ENCODE measurements at places on chromosomes 16 and 17.

- no peak for DNase-seq
These were observed 111.2 kb upstream of the NLRP1 start for GRCh38 chr17:5695480-5695879.

- no peak for DNase-seq
These were observed 2.5 kb downstream of the RANBP10 start for GRCh38 chr16:67803894-67804293.

DNA sequence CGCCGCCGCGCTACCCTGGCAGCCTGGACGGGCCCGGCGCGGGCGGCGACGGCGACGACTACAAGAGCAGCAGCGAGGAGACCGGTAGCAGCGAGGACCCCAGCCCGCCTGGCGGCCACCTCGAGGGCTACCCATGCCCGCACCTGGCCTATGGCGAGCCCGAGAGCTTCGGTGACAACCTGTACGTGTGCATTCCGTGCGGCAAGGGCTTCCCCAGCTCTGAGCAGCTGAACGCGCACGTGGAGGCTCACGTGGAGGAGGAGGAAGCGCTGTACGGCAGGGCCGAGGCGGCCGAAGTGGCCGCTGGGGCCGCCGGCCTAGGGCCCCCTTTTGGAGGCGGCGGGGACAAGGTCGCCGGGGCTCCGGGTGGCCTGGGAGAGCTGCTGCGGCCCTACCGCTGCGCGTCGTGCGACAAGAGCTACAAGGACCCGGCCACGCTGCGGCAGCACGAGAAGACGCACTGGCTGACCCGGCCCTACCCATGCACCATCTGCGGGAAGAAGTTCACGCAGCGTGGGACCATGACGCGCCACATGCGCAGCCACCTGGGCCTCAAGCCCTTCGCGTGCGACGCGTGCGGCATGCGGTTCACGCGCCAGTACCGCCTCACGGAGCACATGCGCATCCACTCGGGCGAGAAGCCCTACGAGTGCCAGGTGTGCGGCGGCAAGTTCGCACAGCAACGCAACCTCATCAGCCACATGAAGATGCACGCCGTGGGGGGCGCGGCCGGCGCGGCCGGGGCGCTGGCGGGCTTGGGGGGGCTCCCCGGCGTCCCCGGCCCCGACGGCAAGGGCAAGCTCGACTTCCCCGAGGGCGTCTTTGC, 3.1 kb downstream of the HIC1 start:
- DNase-seq = no peak

GRCh38 chr16:69321080-69321479, 9.3 kb downstream of the PDF start:
- no peak for DNase-seq

DNA sequence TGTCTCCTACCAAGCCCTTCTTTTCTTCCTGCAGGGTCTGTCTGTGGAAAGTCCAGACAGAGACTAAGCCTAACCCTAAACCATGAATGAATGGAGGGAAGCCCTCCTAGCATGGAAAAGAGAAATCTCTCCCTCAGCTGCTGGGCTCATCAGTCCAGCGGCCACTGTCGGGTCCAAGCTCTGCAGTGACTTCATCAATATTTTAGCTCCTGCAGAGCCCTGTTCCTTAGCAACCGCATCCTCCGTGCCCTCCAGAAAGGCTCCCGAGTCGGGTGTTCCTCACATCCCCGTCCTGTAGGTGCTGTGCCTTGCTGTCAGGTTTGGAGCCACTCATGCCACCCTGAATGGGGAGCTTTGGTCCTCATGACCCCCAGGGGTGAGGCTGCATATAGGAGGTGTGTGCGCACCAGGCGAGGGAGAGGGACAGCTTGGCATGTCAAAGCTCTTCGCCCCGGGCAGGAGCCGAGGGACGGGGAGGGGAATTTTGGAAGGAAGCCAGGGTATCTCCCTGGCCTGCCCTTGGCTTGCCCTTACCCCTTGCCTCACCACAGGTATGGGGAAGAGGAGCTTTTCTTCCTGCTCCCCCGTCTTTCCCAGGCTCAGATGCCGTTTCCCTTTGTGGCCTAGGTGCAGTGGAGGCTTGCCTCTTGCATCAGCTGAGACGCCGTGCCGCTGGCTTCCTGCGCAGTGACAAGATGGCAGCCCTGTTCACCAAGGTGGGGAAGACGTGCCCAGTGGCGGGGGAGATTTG, 23.9 kb downstream of the SGSM2 start:
- no peak for DNase-seq

- no peak for DNase-seq
These were observed 45.8 kb upstream of the TAOK1 start for GRCh38 chr17:29344201-29344856.

DNA sequence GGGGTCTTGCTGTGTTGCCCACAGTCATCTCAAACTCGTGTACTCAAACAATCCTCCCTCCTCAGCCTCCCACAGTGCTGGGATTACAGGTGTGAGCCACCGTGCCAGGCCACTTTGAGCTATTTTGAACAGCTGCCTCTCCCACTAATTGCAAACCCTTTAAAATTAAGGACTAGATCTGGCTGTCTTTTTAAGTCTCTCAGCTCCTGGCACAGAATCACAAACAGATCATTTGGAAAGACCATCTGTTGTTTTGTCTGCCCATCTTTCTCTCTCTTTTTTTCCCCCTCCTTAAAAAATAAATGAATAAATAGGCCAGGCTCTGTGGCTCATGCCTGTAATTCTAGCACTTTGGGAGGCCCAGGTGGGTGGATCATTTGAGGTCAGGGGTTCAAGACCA, 10.9 kb upstream of the STAT3 start:
- DNase-seq = no peak

GRCh38 chr16:23502466-23502865, 7.8 kb downstream of the GGA2 start:
- DNase-seq = no peak

DNA sequence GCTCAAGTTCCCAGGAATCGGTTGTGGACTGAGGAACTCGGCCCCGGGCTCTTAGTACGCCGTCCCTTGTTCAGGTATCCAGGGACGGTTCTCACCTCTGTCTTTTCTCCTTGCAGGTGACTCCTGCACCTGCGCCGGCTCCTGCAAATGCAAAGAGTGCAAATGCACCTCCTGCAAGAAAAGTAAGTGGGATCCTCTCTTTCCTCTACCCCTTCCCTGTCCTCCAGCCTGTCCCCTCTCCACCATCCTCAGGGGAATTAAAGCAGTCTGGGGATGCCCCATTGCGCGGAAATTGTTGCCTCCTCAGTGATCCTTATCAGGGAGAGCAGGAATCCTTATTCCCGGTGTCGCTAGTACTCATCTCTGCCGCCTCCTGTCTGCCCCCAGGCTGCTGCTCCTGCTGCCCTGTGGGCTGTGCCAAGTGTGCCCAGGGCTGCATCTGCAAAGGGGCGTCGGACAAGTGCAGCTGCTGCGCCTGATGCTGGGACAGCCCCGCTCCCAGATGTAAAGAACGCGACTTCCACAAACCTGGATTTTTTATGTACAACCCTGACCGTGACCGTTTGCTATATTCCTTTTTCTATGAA, 585 bp downstream of the MT2A start:
- DNase-seq = no peak

GRCh38 chr16:23345237-23345636, 43.1 kb downstream of the SCNN1B start:
- DNase-seq = no peak

- peak; percentile 62 for DNase-seq
These were observed at the start of gene NATD1 for GRCh38 chr17:21252796-21253645. Gene NATD1, minus strand, starts transcription at chr17:21253410. Its CDS starts 146 bp downstream, at chr17:21253264.

- DNase-seq = no peak
These were observed 45.3 kb downstream of the GLG1 start for GRCh38 chr16:74561626-74562025.

DNA sequence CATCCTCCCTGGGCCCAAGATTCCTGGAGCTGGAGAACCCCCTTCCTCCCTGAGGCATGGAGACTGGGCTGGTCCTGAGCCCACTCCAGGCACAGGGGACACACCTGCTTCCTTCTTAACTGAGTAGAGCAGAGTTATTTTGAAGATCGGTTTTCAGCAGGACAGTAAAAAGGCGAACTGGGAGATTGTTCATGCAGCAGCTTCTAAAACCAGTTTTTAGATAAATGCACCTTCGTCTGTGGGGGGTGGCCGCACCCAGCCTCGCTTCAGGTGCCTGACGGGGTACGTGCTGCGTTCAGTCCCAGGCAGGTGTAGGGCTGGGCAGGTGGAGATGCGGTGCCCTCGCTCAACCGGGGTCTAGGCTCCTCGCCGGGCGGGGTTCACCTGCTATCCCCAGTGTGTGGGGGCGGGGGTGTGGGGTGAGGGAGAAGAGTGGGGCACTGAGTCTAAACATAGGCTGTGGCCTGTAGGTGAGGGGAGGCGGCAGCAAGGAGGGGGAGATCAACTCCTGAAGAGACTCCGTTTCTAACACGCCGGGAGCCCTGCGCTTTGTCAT, 69.5 kb downstream of the JPH3 start:
- DNase-seq = no peak

GRCh38 chr16:85517563-85518179, 95.5 kb upstream of the GSE1 start:
- DNase-seq = no peak

GRCh38 chr16:50953290-50953689, 197.8 kb downstream of the SALL1 start:
- DNase-seq = no peak

DNA sequence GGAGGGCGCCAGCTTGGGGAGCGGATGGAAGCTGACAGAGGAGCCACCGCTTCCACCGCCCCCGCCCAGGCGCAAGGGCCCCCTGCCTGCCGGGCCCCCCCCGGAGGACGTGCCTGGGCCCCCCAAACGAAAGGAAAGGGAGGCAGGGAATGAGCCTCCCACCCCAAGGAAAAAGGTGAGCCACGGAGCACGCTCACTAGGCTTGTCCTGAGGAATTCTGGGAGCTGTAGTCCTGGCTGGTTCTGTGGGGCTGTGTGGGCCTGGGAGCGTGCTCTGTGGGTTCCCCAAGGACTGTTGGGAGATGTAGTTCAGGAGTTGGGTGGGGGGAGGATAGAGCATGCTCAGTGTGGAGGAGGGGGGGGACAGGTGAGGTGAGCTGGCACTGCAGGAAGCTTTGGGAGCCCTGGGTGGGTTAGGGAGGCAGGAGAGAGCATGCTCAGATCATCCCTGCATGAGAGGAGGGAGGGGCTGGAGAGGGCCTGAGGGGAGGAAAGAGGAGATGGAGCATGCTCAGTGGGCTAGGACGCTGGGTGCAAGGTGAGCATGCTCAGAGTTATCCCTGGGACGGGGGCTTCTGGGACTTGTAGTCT, 4.5 kb downstream of the FBXL19 start:
- peak; percentile 26 for DNase-seq

GRCh38 chr17:4110152-4110551, 32.7 kb downstream of the ZZEF1 start:
- DNase-seq = no peak

GRCh38 chr16:28572696-28573510, 19.2 kb downstream of the SGF29 start:
- no peak for DNase-seq

DNA sequence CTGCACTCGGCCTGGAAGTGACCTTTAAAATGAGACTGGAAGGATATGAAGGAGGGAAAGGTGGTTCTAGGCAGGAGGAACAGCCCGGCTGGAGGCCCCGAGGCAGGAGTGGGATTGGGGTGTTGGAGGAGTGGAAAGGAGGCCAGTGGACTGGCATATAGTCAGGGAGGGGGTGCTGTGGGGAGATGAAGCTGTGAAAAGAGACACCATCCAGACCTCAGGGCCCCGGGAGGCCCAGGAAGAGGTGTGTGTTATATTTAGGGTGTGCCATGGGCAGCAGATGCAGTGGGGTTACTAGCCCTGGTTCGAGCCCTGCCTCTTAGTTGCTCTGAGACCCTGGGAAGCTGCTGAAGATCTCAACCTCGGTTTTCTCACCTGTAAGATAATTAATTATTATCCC, 18.9 kb upstream of the DOK4 start:
- DNase-seq = no peak

DNA sequence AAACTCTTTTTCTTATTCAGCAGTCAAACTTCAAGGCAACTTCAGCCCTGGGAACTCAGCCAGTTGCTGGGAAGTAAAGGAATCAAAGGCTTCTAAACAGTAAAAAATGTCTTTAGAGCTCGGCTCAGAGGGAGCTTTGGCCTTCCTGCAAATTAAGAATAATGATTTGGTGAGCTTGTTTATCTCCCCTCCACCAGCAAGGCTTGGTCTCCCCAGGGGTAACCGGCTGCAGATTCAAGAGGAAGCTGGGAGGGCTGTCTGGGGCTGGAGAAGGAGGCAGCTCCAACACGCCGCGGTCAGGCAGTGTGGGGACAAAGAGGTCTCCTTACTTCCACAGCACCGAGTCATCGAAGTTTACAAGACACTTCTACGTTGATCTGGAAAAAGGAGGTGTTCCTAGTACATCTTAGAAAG, 17.7 kb upstream of the DOC2B start:
- no peak for DNase-seq

DNA sequence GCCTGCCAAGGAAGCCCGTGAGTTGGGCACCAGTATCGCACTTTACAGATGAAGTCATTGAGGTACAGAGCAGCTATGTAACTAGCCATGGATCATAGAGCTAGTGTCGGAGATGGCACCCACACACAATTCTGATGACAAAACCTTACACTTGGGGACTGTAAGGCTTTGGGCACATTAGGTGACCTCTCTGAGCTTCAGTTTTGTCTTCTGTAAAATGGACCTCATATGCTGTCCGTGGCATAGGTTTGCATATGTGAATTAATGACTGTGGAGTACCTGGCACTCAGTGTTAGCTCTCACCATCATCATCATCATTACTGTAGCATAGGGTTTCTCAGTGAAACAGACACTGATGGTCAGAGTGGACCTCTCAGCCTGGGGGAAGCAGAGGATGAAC, 50.3 kb downstream of the CMIP start:
- no peak for DNase-seq

GRCh38 chr17:82400206-82400605, 17.9 kb upstream of the HEXD start:
- DNase-seq = no peak

DNA sequence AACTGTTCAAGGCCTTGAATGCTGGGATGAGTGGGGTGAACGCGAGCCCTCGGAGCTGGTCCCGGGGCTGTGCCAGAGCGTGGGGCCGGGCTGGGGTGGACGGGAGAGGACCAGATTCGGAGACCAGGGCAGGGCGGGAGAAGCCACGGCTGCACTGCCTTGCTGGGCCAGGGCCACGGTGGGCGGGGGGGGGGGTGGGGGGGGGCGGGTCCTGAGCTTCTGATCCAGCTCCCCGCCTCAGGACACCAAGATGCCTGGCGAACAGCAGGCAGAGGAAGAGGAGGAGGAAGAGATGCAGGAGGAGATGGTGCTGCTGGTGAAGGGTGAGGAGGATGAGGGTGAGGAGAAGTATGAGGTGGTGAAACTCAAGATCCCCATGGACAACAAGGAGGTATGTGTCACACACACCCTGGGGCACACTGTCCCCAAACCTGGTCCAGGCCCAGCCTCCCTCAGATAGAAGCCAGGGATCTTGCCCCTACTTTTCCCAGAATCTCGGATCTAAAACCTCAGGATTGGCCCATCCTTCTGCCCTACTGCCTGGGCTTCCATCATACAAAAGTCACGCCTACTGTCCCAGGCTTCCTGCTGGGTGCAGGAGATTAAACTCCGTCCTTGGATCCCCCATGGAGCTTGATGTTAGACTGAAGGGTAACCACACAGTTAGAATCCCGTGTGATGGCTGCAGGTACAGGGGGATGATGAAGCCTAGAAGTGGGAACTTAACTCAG, 563 bp downstream of the ZNF771 start:
- DNase-seq = no peak

All from activated CD4-positive, alpha-beta T cell treated with anti-CD3 and anti-CD28 coated beads for 24 hours (primary cell).